Neural crest cell (in vitro differentiated cells): ENCODE measurements at places on chromosomes 5 and 9. TPM values are rescaled to one million over a fixed set of nuclear protein-coding genes. Genes with fewer than 3 reads are reported as not detected.

The SMIM33 gene
- total RNA-seq: not detected in 2 replicates

The SLC9A3 gene
- total RNA-seq: 1.5 and 1.7 TPM in 2 replicates

The ADAMTS19 gene
- total RNA-seq: 3.0 and 3.1 TPM in 2 replicates

The GABRP gene
- not detected in 2 replicates for total RNA-seq

The FOXD4L6 gene
- 0.30 and 0.48 TPM in 2 replicates for total RNA-seq

The PCDHGB6 gene
- 53.6 and 53.7 TPM in 2 replicates for total RNA-seq

The FABP6 gene
- total RNA-seq: 1.3 and 1.5 TPM in 2 replicates

The TEK gene
- total RNA-seq: 0.89 and 1.0 TPM in 2 replicates

The PCDHA3 gene
- 0.32 and 0.37 TPM in 2 replicates for total RNA-seq

The NEUROG1 gene
- total RNA-seq: 7.3 and 7.8 TPM in 2 replicates

The ZNF879 gene
- 6.6 and 7.4 TPM in 2 replicates for total RNA-seq

The SPATA6L gene
- total RNA-seq: 0.44 and 1.3 TPM in 2 replicates

The LRRTM2 gene
- 0.84 and 1.3 TPM in 2 replicates for total RNA-seq

The RNF208 gene
- total RNA-seq: 9.7 and 10.1 TPM in 2 replicates

The COL15A1 gene
- 0.18 and 0.33 TPM in 2 replicates for total RNA-seq

The NSA2 gene
- 77.1 and 80.2 TPM in 2 replicates for total RNA-seq

GRCh38 chr5:133556551-133556950, 55.8 kb downstream of the FSTL4 start:
- no peak for DNase-seq

- no peak for DNase-seq
These were observed 8.8 kb upstream of the GLIPR2 start for GRCh38 chr9:36127652-36128244.

DNA sequence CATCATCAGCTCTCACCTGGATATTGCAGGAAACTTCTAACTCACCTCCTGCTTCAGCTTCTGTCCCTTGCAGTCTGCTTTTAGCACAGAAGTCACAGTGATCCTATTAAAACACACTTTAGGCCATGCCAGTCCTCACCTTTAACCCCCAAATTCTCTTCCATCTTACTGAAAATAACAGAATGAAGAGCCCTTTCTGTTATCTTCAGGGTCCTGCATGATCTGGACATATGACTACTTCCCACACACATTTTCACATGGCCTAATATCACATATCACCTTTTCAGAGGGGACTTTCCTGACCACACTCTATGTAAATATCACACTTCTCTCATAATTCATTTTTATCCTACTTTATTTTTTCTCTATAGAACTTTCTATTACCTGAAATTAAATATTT, 550.6 kb upstream of the CLINT1 start:
- DNase-seq: no peak

- no peak for DNase-seq
These were observed 76.0 kb downstream of the ANKRD33B start for GRCh38 chr5:10639846-10640368.

- DNase-seq: no peak
These were observed 15.2 kb downstream of the LURAP1L start for GRCh38 chr9:12790001-12790400.

GRCh38 chr5:108822211-108822947, 74.7 kb downstream of the FER start:
- no peak for DNase-seq

- DNase-seq: no peak
These were observed 698.6 kb downstream of the PTPRD start for GRCh38 chr9:9914174-9914573.

GRCh38 chr9:86721843-86722705, 225.2 kb downstream of the GAS1 start:
- no peak for DNase-seq

- no peak for DNase-seq
These were observed 99.0 kb downstream of the GTF3C4 start for GRCh38 chr9:132768932-132769905.

DNA sequence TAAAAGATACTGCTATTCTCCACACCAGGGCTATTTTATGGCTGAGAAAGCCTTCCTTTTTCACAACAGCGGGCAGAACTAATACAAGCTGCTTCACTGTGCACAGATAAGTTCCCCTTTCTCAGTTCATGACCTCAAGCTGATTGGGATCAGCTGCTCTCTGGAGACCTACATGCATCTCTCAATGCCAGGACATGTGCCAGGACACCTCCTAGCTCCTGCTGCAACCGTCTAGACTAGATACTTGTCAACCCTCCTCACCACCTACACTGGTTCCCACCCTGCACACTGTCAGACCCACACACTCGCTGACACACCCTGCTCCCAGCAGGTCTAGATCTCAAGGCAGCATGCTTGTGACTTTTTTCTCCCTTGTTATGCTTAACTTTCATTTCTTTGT, 39.8 kb downstream of the STARD4 start:
- no peak for DNase-seq

DNA sequence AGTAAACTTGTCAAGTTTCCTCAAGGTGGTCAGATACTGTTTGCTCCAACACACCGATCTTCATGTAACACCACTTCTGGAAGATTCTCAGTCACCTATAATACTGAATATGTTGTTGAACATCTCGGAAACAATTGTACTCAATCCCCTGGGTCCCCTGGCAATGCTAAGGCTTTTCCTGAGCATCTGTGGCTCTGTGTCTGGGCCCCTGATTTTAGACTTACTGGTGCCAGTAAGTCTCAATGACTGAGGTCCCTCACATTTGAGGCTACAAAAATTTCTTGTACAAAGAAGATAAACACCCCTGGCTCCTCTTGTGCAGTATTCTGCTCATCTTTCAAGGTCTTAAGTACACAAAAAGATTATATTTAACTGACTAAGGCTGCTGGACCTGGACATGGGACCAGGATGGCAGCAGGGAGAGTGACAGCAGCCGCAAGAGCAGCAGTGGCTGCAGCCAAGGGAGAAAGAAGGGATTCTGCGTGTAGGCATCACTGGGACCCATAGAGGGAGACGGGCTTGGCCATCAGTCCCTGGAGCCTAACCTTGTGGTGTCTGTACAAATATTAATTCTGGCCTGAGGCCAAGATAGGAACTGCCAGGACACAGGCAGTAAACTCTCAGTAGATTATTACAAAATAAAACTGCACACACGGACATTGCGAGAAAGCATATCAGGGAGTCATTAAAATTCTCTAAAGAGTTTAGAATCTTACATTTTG, 49.0 kb upstream of the TNPO1 start:
- no peak for DNase-seq

- DNase-seq: no peak
These were observed 16.8 kb downstream of the SLC46A2 start for GRCh38 chr9:112873773-112874405.

DNA sequence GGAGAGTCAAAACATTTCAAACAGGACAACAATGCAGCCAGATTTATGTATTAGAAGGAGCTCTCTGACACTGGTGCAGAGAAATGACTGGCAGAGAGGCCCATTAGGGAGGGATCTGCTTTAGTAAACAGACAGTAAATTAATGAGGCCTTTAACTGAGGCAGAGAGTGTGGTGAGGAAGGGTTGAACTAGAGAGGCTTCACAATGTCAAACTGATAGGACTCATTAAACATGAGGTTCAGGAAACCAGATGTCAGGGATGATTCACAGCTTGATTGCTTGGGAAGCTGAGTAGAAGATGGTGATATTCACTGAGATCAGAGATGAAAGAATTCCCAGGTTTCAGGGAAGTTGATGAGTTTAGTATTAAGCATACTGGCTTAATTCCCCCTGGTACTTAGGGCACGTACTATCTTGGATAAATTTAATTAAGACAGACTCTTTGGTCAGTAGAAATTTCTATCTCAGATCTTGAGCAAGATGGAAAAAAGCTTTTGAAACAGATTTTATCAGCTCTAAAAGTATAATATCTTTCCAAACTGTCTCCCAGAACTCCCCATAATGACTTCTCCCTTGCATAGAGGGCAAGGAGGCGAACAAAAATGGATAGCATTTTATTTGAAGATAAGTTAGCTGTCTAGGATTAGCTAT, 8.6 kb upstream of the MUSK start:
- DNase-seq: no peak

- no peak for DNase-seq
These were observed 57.8 kb downstream of the PHAX start for GRCh38 chr5:126658561-126658960.

- DNase-seq: no peak
These were observed 20.4 kb downstream of the BDP1 start for GRCh38 chr5:71475788-71476384.

- DNase-seq: no peak
These were observed 1758.1 kb downstream of the MAT2B start for GRCh38 chr5:165263536-165263935.

DNA sequence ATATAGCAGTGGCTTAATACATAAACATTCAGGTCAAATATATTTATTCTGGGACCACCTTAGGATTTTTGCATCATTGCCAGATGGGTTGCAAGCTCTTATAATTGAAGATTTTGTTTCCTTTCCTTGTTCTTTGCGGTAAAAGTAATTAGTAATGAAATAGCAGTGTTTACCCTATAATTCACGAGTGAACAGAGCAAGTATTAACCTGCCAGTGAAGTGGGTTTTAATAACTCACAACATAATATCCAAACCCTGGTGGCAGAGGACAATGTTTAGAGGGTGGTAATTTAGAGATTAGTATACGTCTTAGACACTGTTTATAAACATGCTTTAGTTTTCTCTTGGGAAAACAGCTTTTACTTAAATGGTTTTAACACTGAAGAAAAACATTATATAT, 11.8 kb downstream of the ARL14EPL start:
- DNase-seq: no peak

DNA sequence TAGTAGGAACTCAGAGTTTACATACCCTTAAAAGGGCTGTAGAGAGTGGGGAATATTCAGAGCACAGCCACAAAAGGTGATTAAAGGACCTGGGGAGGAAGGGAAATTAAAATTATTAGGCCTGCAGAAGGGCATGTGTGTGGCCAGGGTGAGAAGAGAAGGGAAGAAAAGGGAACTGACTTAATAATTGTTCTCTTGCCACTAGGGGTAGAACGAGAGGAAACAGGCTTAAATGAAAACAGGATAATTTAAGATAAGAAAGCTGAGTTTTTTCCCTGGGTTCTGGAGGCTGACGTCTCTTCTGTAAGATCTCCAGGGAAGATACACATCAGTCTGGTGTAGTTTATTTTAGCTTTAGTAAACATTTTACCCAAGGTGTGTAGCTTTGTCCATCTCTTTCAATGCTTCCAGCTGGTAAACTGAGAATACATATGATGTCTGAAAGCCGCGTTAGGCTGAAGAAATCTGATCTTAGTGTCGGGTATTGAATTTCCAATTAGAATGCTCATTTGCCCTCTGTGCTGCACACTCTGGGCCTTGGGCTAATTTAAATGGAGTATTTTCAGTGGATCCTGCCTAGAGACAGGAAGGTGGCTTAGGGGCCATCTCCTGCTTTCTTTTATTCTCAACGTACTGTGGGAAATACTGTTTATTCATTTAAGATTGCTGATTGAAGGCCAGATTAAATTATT, 416.8 kb downstream of the TMEM38B start:
- DNase-seq: no peak
